ENCODE measurements at places on chromosomes 2 and 18.

GRCh38 chr2:162123806-162124758 is 28.0 kb downstream of the GCG start:
- no peak overlapping the region for H3K4me3 ChIP-seq
- H3K27ac ChIP-seq: no peak overlapping the region
- DNase-seq: no peak
- no peaks in the 10 kb centered on the region for H3K27me3 ChIP-seq
- no peaks in the 10 kb centered on the region for H3K36me3 ChIP-seq

- no peak within 1 kb of the TSS for H3K27ac ChIP-seq
- H3K27me3 ChIP-seq: peaks cover 100% of the 10 kb centered on the region
- no peak for DNase-seq
- H3K4me1 ChIP-seq: peaks cover 49% of the 10 kb centered on the region
- H3K36me3 ChIP-seq: no peaks in the 10 kb centered on the region
- H3K4me3 ChIP-seq: no peak within 1 kb of the TSS
Measured at GRCh38 chr2:176099728-176100546, at the start of gene HOXD12. Gene HOXD12 (plus strand): TSS chr2:176099795. CDS start chr2:176099802, 7 bp downstream.

DNA sequence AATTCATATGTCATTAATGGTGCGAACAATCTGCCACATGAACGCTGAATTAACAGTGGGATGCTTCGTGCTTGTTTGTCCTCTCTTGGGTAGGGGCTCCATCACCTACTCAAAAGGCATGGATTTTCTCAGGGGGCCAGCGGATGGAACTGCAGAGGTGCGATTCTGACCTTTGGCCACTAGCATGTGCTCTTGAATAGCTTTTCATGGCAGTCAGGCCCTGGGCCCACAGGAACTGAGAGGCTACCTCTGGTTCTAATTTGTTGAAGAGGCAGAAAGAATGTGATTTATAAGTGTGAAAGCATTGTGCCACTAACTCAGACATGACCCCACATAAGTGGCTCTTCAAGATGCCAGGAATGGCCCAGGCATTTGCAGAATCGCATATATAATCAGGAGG is 283.2 kb downstream of the INSIG2 start:
- H3K27me3 ChIP-seq: peaks cover 58% of the 10 kb centered on the region
- H3K27ac ChIP-seq: no peak overlapping the region
- H3K4me3 ChIP-seq: no peak overlapping the region
- no peaks in the 10 kb centered on the region for H3K36me3 ChIP-seq

DNA sequence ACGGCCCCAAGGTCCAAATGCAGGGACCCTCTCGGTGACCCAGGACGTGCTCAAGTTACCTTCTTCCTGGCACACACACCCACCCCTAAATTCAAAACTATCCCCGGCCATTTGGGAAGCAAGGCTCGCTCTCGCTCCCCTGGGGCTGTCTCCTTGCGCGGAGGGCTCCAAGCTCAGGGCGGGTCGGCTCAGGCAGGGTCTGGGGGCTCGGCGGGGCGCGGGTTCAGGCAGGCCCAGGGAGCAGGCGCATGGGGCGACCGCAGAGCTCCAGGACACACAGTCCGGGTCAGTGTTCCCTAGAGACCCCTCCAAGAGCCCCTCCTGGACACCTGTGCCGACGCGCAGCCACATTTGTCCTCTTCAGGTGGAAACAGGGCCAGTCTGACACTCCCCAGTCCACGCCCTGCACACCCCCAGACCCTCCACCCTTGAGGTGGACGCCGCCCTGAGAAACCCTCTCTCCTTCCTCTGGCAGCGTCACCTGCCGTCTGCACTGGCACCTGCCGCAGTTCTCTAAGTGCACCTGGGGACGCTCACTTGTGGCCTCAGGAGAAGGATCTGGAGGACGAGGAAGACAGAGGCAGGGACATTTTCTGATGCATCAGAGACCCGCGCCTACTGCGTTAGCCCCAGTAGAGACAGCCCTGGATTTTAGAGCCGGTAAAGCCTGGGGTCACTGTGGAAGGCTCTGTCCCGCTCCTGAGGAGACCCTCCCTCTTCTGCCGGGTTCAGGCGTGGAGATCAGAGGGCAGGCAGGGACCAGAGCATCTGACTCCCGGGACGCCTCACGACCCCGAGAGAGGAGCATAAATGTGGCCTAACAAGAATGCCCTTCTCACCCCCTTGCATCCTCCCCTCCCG is 138.8 kb downstream of the TWIST2 start:
- no peak for DNase-seq
- no peak overlapping the region for H3K27ac ChIP-seq
- peaks cover 62% of the 10 kb centered on the region for H3K27me3 ChIP-seq
- no peaks in the 10 kb centered on the region for H3K4me1 ChIP-seq

Measured in left ventricle myocardium inferior (tissue), 1 donor.